ENCODE measurements at places on chromosomes 4 and X. TPM values are rescaled to one million over a fixed set of nuclear protein-coding genes. Genes with fewer than 3 reads are reported as not detected.
A peak's percentile ranks its signal among the peaks of the same experiment; 100 is the strongest.

- DNase-seq: no peak
- no peaks in the 10 kb centered on the region for H3K27me3 ChIP-seq
- peaks cover 6% of the 10 kb centered on the region for H3K4me1 ChIP-seq
Measured at GRCh38 chr4:84150177-84150576, 348.9 kb downstream of the NKX6-1 start.

HMGN5 gene
- total RNA-seq: 1.5 TPM

DNA sequence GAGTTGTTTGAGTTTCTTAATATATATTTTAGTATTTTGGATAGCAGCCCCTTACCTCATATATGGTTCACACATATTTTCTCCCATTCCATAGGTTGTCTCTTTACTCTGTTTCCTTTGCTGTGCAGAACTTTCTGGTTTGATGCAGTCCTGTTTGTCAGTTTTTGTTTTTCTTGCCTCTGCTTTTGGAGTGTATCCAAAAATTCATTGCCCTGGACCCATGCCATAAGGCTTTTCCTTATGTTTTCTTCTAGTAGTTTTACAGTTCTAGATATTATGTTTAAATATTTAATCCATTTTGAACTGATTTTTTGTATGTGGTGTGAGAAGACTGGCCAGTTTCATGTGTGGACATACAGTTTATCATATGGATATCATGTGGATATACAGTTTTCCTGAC is 58.5 kb upstream of the NUDT6 start:
- no peaks in the 10 kb centered on the region for H3K4me1 ChIP-seq
- H3K36me3 ChIP-seq: peaks cover 78% of the 10 kb centered on the region
- no peak for DNase-seq
- no peak overlapping the region for H3K27ac ChIP-seq
- no peak overlapping the region for H3K4me3 ChIP-seq

DNA sequence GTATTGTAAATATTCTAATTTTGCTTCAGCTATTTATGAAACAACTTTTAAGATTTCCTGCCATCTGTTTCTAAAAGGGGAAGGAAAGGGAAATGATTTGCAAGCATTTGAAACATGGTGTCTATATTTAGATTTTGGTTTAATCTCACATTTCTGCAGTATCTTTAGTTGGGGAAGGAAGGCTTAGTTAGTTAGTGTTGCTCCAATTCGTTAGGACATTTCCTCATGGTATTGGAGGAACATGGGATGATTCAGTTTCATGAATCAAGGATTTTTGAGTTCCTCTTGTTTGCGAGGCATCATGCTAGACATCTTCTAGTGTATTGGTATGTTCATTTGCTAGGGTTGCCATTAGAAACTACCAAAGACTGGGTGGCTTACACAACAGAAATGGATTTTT is 20.5 kb upstream of the TMEM192 start:
- H3K4me1 ChIP-seq: peaks cover 17% of the 10 kb centered on the region
- H3K36me3 ChIP-seq: no peaks in the 10 kb centered on the region
- DNase-seq: no peak
- no peak overlapping the region for H3K4me3 ChIP-seq
- peaks cover 13% of the 10 kb centered on the region for H3K27me3 ChIP-seq
- no peak overlapping the region for H3K27ac ChIP-seq

TRIM60 gene
- total RNA-seq: not detected

PDCL2 gene
- total RNA-seq: not detected

GRCh38 chr4:153622093-153622492 is 62.0 kb upstream of the TLR2 start:
- H3K36me3 ChIP-seq: peaks cover 55% of the 10 kb centered on the region
- H3K4me3 ChIP-seq: no peak overlapping the region
- H3K27me3 ChIP-seq: no peaks in the 10 kb centered on the region
- DNase-seq: no peak
- H3K4me1 ChIP-seq: peaks cover 15% of the 10 kb centered on the region

- peaks cover 3% of the 10 kb centered on the region for H3K4me1 ChIP-seq
- H3K4me3 ChIP-seq: no peak overlapping the region
- no peak for DNase-seq
- H3K27me3 ChIP-seq: peaks cover 4% of the 10 kb centered on the region
Measured at GRCh38 chr4:48296365-48296764, 26.7 kb upstream of the TEC start.

NSG1 gene
- total RNA-seq: 0.09 TPM

GRCh38 chr4:99861120-99861905 is 32.9 kb downstream of the LAMTOR3 start:
- H3K27ac ChIP-seq: peak overlapping the region; percentile 80
- peaks cover 31% of the 10 kb centered on the region for H3K4me1 ChIP-seq
- DNase-seq: peak; percentile 69
- no peaks in the 10 kb centered on the region for H3K27me3 ChIP-seq

FAM47C gene
- total RNA-seq: not detected

SPANXA1 gene
- not detected for total RNA-seq

DNA sequence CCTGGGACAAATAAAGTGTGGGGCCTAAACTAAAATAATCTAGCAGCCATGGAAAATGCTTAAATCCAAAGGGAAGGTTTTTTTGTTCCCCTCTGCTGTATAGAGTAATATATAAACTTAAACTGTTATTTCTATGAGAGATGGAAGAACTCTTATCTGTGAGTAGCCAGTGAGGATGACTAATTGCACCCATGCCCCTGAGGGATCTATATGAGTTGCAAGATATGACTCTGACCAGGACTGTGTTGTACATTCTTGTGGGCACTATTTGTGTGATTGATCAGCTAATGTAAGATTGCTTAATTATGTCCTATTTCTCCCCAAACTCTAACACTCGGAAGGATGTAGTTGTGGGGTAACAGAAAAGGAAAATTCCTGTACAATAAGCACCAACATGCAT is 35.2 kb upstream of the AMBN start:
- no peaks in the 10 kb centered on the region for H3K36me3 ChIP-seq
- peaks cover 7% of the 10 kb centered on the region for H3K27me3 ChIP-seq
- no peak overlapping the region for H3K27ac ChIP-seq
- no peak for DNase-seq
- H3K4me3 ChIP-seq: no peak overlapping the region
- H3K4me1 ChIP-seq: no peaks in the 10 kb centered on the region

DNA sequence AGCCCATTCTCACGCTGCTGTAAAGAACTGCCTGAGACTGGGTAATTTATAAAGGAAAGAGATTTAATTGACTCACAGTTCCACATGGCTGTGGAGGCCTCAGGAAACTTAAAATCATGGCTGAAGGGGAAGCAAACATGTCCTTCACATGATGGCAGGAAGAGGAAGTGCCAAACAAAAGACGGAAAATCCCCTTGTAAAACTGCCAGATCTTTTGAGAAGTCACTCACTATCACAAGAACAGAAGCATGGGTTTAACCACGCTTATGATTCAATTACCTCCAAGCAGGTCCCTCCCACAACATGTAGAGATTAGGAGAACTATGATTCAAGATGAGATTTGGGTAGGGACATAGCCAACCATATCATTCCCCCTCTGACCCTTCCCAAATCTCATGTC is 335.5 kb downstream of the IL15 start:
- no peak overlapping the region for H3K27ac ChIP-seq
- DNase-seq: no peak
- H3K4me1 ChIP-seq: no peaks in the 10 kb centered on the region

DNA sequence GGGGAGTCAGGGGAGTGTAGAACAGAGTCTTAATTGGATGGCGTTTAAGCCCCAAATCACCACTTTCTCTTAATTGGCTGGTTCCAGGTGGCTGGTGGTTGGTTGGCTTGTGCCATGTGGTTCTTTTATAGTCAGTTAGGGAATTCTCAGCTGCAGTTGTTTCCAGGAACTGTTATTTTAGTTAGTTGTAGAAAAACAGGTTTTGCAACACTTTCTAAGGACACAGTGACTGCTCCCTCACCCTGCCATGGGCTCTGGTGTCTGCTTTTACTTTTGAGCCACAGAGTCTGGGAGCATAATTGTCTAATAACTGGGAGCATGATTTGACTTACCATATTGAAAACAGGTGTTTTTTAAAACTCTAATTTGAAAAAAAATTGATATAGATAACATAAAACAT is 75.8 kb upstream of the PCDH18 start:
- H3K4me3 ChIP-seq: no peak overlapping the region
- DNase-seq: no peak
- no peaks in the 10 kb centered on the region for H3K27me3 ChIP-seq
- no peaks in the 10 kb centered on the region for H3K36me3 ChIP-seq
- no peak overlapping the region for H3K27ac ChIP-seq

DNA sequence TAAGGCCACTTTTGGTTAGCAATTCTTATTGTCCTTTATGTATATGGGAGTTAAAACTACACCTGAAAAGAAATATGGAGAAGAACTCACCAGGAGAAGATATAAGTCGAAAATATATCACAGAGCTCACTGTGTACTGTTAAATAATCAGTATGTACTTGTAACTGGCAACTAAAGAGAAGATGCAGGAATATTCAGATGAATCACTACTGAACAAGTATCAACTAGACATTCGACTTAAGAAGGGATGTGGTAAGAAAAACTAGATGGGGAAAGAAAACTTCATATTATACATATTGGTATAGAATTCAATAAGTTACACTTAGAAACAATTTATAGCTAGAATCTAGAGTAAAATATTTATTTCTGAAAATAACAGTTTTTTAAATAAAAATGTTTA is 230.0 kb downstream of the CAMK2D start:
- H3K27ac ChIP-seq: no peak overlapping the region
- H3K4me1 ChIP-seq: peaks cover 7% of the 10 kb centered on the region
- H3K36me3 ChIP-seq: peaks cover 52% of the 10 kb centered on the region
- H3K27me3 ChIP-seq: no peaks in the 10 kb centered on the region
- DNase-seq: no peak

GRCh38 chrX:52216541-52216940 is 31.9 kb downstream of the MAGED4 start:
- no peak for DNase-seq
- H3K4me1 ChIP-seq: no peaks in the 10 kb centered on the region
- H3K27me3 ChIP-seq: peaks cover 2% of the 10 kb centered on the region
- no peak overlapping the region for H3K4me3 ChIP-seq

DNA sequence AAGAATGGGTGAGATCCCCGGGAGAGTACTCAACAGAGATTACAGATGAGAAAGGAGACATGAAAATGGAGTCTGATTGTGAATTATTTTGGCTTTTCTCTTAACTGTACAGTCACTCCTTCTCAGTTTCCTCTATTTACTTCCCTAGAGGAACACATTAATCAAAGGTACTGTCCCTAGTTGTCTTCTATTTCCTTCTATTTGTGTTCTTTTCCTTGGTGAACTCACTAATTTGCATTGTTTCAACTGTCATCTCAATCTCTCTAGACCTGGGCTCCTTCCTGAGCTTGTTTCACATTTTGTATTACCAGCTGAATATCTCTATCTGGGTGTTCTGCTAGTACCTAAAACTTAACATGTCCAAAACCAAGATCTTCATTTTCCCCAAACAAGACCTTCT is 59.8 kb downstream of the ABCB7 start:
- peaks cover 20% of the 10 kb centered on the region for H3K36me3 ChIP-seq
- peaks cover 5% of the 10 kb centered on the region for H3K4me1 ChIP-seq
- peak overlapping the region; percentile 22 for H3K27ac ChIP-seq
- H3K27me3 ChIP-seq: no peaks in the 10 kb centered on the region
- no peak overlapping the region for H3K4me3 ChIP-seq

GRCh38 chr4:38734911-38735310 is 47.9 kb downstream of the TLR10 start:
- no peak overlapping the region for H3K4me3 ChIP-seq
- peaks cover 9% of the 10 kb centered on the region for H3K4me1 ChIP-seq
- H3K27me3 ChIP-seq: peaks cover 18% of the 10 kb centered on the region
- H3K36me3 ChIP-seq: peaks cover 3% of the 10 kb centered on the region
- H3K27ac ChIP-seq: no peak overlapping the region

DNA sequence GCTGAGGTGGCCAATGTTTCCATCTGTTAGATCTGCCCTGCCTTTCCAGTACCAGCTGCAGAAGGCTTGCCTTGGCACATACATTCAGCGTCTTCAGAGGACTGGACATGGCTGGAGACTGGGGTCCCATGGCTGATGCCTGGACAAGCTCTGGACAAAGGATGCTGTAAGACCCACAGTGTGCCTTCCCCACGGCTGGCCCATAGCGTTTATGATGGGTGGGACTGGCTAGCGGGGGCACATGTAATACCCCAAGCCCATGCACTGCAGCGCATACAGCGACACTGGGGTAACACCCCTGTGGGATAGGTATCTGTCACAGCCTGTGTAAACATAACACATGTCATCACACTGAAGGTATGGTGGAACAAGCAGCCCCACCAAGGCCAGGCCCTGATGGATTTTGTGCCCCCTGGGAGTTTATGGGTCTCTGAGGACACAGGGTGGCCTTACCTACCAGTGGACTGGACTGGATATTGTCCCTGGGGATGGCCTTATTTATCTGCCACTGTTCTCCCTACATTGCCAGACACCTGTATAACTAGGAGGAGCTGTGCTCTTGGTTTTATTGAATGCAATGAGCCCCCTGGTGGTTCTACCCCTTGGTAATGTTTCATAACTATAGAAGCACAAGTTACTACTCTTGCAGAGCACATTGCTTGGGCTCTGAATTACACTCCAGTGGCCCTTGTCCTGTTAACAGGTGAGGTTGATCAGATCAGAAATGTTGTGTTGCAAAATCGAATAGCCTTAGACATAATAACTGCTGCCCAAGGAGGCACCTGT is 34.3 kb upstream of the TACR3 start:
- no peak overlapping the region for H3K4me3 ChIP-seq
- no peaks in the 10 kb centered on the region for H3K27me3 ChIP-seq
- no peak for DNase-seq
- H3K36me3 ChIP-seq: no peaks in the 10 kb centered on the region
- no peak overlapping the region for H3K27ac ChIP-seq
- no peaks in the 10 kb centered on the region for H3K4me1 ChIP-seq

MAGEA11 gene
- not detected for total RNA-seq

FAM149A gene
- 0.33 TPM for total RNA-seq

C4orf51 gene
- total RNA-seq: not detected

RAB33B gene
- total RNA-seq: 4.4 TPM

DNA sequence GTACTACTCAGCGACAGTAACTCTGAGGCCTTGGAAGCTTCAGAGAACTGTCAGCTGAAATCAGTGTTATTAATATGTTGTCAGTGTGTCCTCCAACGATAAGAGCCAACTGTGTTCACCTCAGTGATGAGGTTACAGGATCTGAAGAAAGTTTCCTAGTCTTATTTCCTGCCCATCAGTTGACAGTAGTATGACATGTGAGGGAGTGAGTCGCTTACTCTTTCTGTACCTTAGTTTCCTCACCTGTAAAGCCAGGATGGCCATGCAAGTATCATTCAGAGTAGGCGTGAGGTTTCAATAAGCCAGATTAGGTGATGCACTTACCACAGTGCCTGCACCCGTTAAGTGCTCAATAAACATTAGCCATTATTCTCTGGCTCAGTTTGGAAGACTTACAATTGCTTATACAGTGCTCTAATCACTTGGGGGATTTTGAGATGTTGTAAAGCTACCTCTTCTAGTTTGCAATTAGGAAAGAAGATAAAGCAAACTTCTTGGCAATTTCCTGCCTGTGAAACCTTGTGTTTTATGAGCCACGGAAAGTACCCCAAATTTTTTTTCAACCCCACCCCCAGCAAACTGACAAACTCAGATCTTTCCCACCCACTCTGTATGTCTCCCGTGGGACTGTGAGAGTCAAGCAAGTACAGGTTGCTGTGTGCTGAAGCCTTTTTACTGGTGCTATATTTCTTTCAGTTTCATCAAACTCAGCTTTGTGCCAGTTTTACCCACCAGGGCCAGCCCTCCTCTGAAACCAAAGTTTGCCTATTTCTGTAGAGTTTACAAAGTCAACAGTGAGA is 62.2 kb downstream of the ANXA3 start:
- peak overlapping the region; percentile 51 for H3K4me3 ChIP-seq
- peaks cover 43% of the 10 kb centered on the region for H3K4me1 ChIP-seq
- no peaks in the 10 kb centered on the region for H3K27me3 ChIP-seq
- DNase-seq: peak; percentile 62

SERPINA7 gene
- not detected for total RNA-seq

ARSD gene
- 1.8 TPM for total RNA-seq

LRAT gene
- total RNA-seq: not detected

MAGEE1 gene
- 2.0 TPM for total RNA-seq

ARX gene
- total RNA-seq: not detected

CLOCK gene
- 10.8 TPM for total RNA-seq
